ENCODE measurements at places on chromosomes 2 and 18.
A peak's percentile ranks its signal among the peaks of the same experiment; 100 is the strongest.

DNA sequence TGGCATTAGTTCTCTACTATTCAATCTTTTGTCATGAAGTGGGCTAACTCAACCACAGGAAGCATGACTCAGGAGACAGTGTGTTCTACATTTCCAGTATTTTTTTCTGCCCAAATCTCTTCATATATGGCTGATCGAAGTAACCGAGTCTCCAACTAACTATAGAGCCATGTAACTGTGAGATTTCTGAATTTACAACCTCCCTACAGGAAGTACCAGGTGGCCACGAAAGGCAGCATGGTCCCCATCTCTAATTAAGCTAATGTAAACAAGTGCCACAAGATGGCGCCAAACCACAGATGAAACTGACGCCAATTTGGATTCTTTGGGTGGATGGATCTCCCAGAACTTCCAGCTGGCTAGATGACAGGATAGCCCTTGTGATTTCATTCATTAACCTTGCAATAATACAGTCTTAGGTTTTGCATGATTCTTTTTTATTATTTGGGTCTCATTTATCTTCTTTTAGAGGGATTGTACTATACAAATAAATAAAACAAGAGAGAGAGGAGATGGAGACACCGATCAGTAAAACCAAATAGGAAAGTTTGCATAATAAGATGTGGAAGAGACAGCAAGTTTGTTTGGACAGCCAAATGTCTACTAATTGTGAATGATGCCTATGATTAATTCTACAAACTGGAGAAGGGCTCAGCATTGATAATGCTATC is 18.3 kb upstream of the ARHGAP15 start:
- peak; percentile 77 for DNase-seq

GRCh38 chr18:22282311-22283115 is 113.1 kb downstream of the GATA6 start:
- peak; percentile 53 for DNase-seq

- DNase-seq: peak; percentile 58
Observed at GRCh38 chr2:237858294-237859081, 935 bp upstream of the RAMP1 start.

DNA sequence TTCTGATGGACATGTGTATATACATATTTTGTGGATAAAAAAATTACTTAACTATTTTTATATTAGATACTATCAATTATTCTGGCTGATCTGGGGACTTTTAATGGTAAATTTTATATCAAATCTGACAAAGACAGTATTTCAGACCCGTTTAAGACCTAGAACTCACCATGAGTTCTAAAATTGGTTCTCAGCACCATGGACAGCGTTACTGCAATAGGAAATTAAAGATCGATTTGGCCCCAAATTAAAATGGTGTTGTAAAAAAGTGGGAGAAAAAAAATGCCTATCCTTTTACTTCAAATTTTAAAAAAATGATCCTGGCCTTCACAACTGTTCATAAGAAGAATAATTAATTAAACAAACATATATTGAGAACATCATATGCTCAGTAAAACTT is 919 bp upstream of the SCN2A start:
- no peak for DNase-seq

GRCh38 chr2:218988650-218989049 is 3.7 kb upstream of the FEV start:
- DNase-seq: no peak

- DNase-seq: no peak
Observed at GRCh38 chr2:120100627-120101026, 87.8 kb downstream of the EPB41L5 start.

DNA sequence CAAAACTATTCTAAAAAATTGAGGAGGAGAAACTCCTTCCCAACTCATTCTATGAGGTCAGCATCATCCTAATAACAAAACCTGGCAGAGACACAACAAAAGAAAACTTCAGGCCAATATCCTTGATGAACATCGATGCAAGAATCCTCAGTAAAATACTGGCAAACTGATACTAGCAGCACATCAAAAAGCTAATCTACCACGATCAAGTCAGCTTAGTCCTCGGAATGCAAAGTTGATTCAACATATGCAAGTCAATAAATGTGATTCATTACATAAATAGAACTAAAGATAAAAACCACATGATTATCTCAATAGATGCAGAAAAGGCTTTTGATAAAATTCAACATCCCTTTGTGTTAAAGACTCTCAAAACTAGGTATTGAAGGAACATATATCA is 63.1 kb downstream of the EHBP1 start:
- DNase-seq: no peak

- peak; percentile 80 for DNase-seq
Observed at GRCh38 chr2:111116843-111117597, 3.7 kb upstream of the BCL2L11 start.

DNA sequence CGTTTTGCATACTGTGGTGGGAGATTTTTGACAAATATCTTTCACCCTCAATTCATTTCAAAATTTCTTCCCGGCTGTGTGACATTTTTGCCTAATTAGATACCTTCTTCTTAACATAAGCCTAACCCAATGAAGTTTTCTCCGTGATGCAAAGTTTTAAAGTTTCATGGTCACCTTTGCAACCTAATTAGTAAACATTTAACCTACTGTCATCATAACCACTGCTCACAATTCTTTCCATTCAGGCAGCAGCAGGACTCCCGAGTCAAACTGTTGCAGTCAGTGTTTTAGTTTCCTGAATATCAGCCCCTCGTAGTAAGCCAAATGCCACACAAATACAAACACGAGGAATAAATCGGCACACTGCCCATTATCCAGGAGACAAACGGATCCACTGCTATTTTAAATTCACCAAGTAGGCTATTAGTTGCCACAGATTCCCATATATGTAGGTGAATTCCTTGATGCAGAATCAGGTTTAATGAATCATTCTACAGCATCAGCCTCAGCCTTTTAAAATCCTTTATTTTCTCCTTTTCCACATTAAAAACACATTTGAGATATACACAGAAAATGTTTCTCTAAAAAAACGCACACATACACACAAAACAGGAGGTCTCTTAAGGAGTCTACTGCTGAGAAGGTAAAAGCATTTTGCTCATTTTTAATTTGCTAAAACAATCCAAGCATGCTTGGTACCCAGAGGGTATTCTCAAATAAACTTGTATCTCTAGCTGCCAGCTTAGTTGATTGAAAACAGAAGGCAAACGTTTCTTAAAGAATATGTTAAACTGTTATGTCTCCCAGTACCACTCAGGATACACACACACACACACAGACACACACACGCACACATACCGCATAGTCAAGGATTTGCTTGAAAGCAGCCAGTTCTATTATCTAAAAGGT is 106.5 kb upstream of the KCTD1 start:
- no peak for DNase-seq

DNA sequence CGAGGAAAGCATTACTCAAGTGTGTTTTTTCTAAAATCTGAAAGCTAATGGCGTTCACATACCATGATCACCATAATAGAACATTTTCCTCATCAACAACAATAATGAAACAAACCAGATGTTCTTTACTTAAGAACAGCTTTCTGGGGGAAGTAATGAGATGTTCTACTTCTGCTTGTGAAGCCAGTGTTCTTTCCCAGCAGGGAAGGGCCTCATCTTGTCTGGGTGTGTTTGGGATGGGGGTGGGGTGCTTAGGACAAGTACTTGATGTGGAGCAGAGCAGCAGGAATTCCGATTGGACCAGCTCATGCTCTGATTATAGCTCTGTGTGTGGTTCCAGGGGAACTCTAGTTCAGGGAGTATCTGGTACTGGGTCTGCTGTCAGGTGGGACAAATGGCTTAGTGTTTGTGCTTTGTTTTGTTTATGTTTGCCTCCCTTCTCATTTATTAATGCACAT is 163.0 kb upstream of the NOSTRIN start:
- no peak for DNase-seq

- DNase-seq: no peak
Observed at GRCh38 chr2:242075168-242075567, 205.6 kb downstream of the RTP5 start.

DNA sequence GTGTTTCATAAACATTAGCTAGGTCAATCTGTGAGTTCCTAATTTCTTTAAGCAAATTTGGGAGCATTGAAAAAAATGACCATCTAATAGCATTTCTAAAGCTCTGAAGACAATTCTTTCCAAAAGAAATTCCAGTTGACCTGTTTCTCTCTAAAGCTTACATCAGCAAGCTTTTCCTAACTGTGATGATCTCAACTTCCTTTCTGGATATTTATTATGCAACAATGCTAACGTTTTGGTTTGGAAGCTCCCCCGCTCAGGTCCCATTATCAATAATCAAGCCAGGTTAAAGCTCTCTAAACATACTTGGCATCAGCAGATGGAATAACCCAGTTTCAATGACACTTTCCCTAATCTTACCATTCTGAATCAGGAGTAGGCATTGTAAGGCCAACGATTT is 196.3 kb upstream of the TANK start:
- no peak for DNase-seq

Data from activated CD8-positive, alpha-beta memory T cell treated with anti-CD3 and anti-CD28 coated beads, Interleukin-2, amount 50 U/mL, for 48 hours (primary cell).